ENCODE measurements at places on chromosomes 3 and 15.

DNA sequence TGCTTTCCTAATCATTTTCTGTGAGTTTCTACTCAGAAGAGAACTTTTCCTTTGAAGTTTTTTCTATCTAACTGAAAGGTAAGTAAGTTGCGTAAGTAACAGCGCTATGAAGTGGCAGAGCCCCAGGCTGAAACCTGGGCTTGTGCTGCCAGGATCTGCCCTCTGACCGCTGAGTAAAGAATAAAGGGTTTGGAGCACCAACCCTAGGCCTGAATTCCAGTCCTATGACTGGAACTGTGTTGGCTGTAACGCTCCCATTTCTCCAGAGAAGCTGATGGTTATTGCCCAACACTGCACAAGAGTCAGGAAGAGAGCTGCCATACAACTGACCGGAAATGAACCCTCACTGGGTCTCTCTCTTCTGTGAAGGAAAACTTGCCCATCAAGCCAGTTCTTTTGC lies 87.0 kb downstream of the FOXB1 start:
- DNase-seq: no peak

GRCh38 chr3:170038434-170039110 lies 777 bp downstream of the GPR160 start:
- no peak for DNase-seq

DNA sequence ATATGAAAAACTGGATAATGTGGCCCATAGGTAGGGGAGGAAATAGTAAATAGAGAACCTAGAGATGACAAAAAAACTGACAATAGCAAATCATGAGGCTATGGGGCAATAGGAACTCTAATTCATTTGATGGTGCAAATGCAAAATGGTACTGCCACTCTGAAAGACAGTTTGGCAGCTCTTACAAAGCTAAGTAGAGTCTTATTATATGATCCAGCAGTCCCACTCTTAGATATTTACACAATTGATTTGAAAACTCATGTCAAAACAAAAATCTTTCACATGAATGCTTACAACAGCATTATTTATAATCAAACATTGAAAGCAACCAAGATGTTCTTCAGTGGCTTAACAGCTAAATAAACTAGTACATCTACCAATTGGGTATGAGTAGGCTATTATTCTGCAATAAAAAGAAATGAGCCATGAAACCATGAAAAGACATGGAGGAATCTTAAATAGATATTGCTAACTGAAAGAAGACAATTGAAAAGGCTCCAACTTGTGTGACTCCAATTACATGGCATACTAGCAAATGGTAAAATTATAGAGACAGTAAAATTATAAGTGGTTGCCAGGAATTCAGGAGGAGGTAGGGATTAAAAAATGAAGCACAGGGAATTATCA lies 321.8 kb upstream of the STAC start:
- no peak for DNase-seq

GRCh38 chr15:89971592-89971997 lies 29.5 kb upstream of the ZNF710 start:
- no peak for DNase-seq

GRCh38 chr3:157467200-157467599 lies 30.6 kb downstream of the PTX3 start:
- no peak for DNase-seq

- no peak for DNase-seq
These were observed 43.5 kb upstream of the SSR3 start for GRCh38 chr3:156598413-156598812.

- DNase-seq: no peak
These were observed 9.1 kb downstream of the C15orf39 start for GRCh38 chr15:75210811-75211230.

GRCh38 chr15:90720131-90720530 lies 3.0 kb downstream of the BLM start:
- no peak for DNase-seq

All from omental fat pad (tissue), 4 donors.